ENCODE measurements at places on chromosomes 1 and 21.

DNA sequence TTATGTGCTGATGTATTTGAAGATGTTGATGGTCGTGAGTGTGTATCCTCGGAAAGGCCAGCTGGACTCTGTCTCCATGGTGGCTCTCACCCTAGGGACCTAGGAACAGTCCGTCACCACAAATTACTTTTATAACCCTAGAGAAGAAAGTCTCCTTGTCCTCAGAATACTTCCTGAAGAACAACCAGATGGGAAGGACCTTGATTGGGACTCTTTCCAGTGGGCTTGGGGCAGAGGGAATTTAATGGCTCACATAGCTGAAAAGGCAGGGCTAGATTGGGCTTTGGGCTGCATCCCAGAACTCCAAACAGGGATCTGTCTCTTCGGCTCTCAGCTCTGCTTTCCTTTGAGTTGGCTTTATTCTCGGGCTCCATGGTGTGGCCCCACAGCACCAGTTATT, 90.8 kb downstream of the TBX19 start:
- DNase-seq = no peak

DNA sequence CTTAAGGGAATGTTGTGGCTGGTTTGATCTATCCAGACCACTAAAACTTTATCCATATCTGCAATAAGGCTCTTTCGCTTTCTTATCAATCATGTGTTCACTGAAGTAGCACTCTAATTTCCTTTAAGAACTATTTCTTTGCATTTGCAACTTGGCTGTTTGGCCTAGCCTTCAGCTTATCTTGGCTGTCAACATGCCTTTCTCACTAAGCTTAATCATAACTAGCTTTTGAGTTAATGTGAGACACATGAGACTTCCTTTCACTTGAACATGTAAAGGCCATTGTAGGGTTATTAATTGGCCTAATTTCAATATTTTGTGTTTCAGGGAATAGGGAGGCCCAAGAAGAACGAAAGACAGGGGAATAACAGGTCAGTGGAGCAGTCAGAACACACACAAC, 124.7 kb downstream of the TNFSF18 start:
- no peak for DNase-seq

- no peak for DNase-seq
These were observed 294.4 kb upstream of the PLXNA2 start for GRCh38 chr1:208538587-208538986.

DNA sequence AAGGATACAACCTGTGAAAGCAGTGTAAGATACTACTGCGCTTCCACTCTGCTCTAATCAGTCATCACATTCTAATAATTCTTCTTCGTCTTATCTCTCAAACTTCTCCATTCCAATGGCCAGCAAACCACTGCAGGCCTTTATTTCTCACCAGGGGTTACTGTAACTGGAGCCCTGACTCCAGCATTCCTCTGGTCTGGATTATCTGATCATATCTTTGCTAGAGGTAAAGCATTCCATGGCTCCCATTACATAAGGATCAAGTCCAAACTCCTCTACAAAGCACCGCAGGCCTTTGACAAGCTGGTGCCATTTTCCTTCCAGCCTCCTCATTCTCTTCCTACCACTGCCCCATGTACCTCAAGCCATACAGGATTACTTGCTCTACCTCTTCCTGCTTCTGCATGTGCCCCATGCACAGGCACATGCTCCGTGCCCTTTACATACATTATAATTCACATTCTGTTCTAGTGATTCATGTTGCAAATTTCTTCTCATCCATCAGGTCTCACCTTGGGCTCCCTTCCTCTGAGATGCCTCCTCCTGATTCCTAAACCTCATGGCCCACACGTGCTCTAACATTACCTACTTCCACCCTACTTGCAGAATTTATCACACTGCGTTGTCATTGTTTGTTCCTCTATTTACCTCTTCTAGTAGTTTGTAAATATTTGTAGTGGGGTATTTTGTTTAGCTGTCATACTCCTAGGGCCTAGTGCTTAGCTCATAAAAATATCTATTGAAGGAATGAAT, 9.3 kb upstream of the SERBP1 start:
- no peak for DNase-seq

DNA sequence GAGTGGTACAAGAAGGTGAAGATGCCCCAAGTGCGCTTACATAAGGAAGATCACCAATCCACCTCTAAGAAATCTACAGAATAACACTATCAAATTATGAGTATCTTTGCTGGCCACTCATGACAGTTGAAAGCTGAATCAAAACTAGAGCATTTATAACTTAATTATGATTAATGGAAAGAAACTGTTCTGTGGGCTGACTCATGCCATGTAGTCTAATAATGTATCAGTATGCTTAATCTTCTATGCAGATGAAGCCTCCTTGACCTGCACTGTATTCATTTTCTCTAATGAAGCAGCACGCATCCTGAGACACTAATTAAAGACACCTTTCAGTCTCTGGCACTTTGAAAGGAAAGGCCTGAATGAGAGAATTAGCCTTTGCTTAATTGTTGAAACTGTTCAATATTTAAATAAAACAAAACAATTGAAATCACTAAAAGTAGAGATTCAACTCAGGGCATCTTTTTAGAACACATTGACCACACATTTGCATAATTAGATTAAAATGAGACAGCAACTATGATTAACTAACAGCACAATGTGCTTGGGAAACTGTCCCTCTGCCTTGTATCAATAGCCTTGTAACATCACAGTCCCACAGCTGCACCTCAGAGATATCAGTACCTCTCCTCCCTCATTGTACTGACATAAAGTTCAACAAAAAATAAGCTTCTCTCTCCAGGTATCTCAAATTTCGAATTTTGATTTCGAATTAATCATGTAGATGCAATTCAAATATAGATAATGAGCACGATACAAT, 105.6 kb downstream of the NTPCR start:
- no peak for DNase-seq

GRCh38 chr1:14415396-14415795, 183.1 kb upstream of the KAZN start:
- peak; percentile 3 for DNase-seq

All from NCI-H345 (cell line).